ENCODE measurements at places on chromosomes 1 and 21. TPM values are rescaled to one million over a fixed set of nuclear protein-coding genes. Genes with fewer than 3 reads are reported as not detected.

The FMO5 gene
- 3.4 TPM for total RNA-seq

DNA sequence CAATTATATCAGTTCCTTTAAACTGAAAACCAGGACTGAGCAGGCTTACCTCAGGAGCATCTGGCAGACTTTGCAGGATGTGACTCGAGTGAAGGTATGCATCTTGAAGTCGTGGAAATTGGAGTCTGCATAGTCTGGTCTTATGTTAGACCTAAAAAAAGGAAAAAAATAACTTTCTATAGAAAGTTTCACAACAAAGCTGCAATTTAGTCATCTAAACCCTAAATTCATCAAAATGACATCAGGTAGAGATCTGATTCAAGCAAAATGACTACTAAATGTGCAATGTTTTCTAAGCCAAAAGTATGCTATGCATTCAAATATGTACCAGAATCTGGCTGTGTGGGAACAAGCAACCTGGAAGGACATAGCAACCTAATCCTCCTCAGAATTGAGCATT is 260.1 kb downstream of the VAV3 start:
- H3K4me1 ChIP-seq, result no peaks in the 10 kb centered on the region
- no peak overlapping the region for H3K27ac ChIP-seq
- no peaks in the 10 kb centered on the region for H3K27me3 ChIP-seq
- no peaks in the 10 kb centered on the region for H3K36me3 ChIP-seq

DNA sequence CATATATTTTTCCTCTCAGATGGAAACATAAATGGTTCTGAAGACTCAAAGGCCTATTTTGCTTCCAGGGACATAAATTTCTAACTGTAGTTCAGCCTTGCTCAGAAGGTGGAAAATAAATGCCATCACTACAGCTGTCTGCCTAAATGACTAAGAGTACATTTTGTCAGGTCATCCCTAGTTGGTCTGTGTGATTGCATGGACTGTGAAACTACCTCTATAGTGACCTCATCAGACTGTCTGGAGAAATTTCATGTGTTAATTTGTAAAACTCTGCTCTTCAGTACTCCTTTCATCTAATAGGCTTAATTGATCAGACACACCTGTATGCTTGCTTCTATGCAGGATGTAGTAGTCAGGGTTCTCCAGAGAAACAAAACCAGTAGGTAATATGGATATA is 886.9 kb downstream of the AMY1C start:
- H3K27me3 ChIP-seq, result no peaks in the 10 kb centered on the region
- H3K27ac ChIP-seq, result no peak overlapping the region
- no peak for DNase-seq
- H3K4me1 ChIP-seq, result no peaks in the 10 kb centered on the region

DNA sequence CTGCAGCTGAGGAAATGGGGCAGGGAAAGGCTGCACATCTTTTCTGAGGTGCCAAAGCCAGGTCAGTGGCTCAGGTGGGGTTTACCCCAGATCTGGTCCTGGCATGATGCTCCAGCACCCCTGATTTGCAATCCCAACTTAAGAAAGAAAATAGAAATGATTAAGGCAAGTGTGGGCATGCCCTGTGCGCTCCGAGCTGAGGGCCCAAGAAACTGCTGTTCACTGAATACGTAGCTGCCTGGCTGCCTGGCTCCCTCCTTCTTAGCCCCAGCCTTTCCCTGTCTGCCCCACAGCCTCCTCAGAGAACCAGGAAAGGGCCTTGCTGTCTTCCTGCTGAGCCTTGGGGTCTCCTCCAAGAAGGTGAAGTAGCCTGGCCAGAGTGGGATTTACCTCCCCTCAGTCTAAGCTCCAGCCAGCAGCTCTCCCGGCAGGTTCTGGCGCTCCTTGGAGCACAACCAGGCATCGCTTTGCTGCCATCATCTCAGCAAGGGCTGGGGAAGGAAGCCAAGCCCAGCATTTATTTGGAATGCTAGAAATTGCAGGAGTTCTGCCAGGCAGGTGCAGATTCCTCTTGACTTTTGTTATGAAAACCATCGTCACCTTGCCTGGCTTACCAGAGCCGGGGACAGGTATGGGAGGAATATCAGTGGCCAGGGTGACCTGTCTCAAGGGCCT is 51.3 kb upstream of the SELENON start:
- H3K4me3 ChIP-seq, result no peak overlapping the region
- no peak for DNase-seq
- no peaks in the 10 kb centered on the region for H3K36me3 ChIP-seq

DNA sequence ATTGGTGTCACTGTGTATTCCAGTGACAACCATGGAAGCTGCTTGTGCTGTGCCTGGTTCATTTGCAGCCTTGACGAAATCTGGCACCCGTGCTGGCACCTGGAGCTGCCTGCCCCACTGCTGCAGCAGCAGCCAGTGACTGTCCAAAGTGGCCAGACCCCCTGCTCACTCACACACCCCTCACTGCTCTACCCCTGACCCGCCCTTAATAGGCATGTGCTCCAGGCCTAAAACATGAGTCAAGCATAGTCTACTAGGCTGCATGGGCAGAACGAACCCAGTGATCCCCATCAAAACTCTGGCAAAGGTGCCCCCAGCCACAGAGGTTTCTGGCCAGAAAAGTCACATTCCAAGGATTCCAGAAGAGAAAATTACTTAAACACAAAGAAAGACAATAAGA is 7.7 kb downstream of the PRAMEF1 start:
- H3K27ac ChIP-seq, result no peak overlapping the region
- no peaks in the 10 kb centered on the region for H3K27me3 ChIP-seq
- no peak overlapping the region for H3K4me3 ChIP-seq
- H3K36me3 ChIP-seq, result no peaks in the 10 kb centered on the region
- no peaks in the 10 kb centered on the region for H3K4me1 ChIP-seq

- no peaks in the 10 kb centered on the region for H3K27me3 ChIP-seq
- peaks cover 57% of the 10 kb centered on the region for H3K4me1 ChIP-seq
- H3K36me3 ChIP-seq, result no peaks in the 10 kb centered on the region
- peak overlapping the region; percentile 91 for H3K27ac ChIP-seq
- peak; percentile 88 for DNase-seq
Measured at GRCh38 chr1:54052431-54052933, 522 bp downstream of the TMEM59 start.

DNA sequence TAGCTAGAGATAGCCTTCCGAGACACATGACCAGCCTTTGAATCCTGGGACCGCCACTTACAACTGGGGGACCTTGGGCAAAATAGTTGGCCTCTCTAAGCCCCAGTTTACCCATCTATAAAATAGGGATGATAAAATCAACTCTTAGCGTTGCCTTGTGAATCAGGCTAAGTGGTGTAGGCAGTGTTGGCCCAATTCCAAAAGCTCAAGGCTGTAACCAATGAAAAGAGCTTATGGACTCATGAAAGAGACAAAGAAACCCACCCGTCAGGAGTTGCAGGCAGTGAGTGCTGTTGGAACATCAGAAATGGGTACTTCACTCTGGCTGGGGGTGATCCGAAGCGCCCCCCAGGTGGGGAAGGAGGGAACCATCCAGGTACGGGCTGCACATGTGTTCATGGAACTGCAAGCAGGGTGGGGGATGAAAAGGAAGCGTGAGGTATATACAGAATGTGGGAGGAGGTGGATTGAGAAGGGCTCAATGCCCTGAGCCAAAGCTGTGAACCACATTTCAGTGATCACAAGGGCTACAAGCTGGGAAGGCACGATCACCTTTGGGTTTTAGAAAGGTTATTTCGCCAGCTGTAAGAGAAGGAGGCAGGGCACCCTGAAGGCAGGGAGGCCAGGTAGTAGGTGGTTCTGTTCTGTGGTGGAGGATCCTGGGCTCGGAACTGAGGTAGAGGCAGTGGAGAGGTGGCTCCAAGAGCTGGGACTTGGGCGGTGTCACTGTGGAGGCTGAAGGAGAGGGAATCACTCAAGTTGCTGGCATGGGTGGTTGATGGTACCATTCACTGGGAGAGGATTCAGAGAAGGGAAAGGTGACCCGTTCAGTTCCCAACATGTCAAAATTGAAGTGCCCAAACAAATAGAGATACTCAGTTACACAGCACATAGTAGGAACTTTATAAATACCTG is 11.4 kb upstream of the KIAA1614 start:
- H3K36me3 ChIP-seq, result no peaks in the 10 kb centered on the region
- H3K27ac ChIP-seq, result no peak overlapping the region
- no peak for DNase-seq
- no peaks in the 10 kb centered on the region for H3K4me1 ChIP-seq

The BGLAP gene
- total RNA-seq, result not detected

The TOE1 gene
- total RNA-seq, result 9.8 TPM

DNA sequence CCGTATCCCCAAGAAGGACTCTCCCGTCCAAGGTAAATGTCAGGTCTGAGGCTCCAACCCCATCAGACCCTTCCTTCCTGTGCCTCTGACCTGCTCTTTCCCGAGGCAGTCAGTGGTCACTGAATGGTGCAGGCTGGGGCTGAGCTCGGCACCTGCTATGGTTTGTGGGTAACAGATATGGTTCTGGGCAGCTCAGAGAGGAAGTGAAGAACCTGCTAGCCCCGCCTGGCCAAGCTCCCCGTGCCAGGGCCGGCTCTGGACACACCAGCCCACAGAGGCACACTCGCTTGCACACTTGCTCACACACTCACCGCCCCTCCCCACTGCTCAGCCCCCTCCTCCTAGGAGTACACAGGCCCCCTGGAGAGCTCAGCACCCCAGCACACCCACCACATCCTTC is 16.4 kb downstream of the NCMAP start:
- no peaks in the 10 kb centered on the region for H3K27me3 ChIP-seq
- no peak for DNase-seq
- no peaks in the 10 kb centered on the region for H3K36me3 ChIP-seq
- no peaks in the 10 kb centered on the region for H3K4me1 ChIP-seq
- no peak overlapping the region for H3K27ac ChIP-seq

DNA sequence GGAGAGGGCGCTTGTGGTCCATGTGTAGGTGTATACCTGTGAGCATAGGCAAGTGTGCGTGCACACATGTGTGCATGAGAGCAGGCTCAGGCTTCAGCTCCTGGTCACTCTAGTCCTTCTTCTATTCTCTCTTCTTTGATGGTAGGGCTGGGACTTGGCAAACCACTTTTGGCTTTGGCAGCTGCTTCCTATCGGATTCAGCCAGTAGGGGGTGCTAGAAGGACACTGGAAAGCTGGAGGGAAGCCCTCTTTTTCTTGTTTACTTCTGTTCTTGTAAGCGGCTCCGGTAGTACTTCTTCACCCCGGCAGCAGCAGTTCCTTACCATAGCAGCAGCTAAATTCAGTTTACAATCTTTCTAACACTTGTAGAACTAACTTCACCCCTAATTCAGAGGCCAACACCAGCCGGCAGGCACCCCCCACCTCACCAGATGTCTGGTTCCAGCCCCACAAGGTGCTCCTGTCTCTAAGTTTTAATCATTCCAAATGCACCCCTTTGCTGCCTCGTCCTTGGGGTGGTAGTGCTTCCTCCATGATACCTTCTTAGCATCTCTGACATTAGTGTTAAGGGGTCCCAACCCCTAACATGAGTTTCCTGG is 25.1 kb downstream of the NENF start:
- no peaks in the 10 kb centered on the region for H3K36me3 ChIP-seq
- peaks cover 7% of the 10 kb centered on the region for H3K4me1 ChIP-seq
- no peak overlapping the region for H3K4me3 ChIP-seq
- no peak for DNase-seq
- no peaks in the 10 kb centered on the region for H3K27me3 ChIP-seq
- no peak overlapping the region for H3K27ac ChIP-seq

GRCh38 chr1:145690587-145691558 is 16.3 kb downstream of the PDZK1 start:
- no peak for DNase-seq
- H3K36me3 ChIP-seq, result no peaks in the 10 kb centered on the region
- H3K4me3 ChIP-seq, result no peak overlapping the region
- no peaks in the 10 kb centered on the region for H3K27me3 ChIP-seq
- H3K27ac ChIP-seq, result no peak overlapping the region

The AJAP1 gene
- 1.7 TPM for total RNA-seq

The FAM151A gene
- not detected for total RNA-seq

DNA sequence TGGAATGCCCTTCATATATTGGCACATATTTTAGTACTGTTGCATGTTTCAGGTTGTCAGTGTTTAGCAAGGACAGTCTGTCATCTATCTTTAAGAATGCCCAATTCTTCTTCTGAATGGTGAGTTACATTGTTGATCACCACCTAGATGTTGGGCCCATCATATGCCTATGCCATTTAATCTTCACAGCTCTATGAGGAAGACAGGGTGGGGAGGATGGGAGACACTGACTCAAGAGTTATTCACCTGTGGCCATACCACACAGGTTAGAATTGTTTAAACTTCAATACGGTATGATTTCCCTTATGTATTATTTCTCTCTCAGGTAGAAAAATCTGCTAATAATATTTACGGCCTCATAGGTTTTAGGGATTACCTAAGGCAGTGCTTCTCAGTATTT is 44.8 kb downstream of the MPZL1 start:
- DNase-seq, result no peak
- H3K27me3 ChIP-seq, result no peaks in the 10 kb centered on the region
- no peak overlapping the region for H3K27ac ChIP-seq

The RNF187 gene
- total RNA-seq, result 36.8 TPM

DNA sequence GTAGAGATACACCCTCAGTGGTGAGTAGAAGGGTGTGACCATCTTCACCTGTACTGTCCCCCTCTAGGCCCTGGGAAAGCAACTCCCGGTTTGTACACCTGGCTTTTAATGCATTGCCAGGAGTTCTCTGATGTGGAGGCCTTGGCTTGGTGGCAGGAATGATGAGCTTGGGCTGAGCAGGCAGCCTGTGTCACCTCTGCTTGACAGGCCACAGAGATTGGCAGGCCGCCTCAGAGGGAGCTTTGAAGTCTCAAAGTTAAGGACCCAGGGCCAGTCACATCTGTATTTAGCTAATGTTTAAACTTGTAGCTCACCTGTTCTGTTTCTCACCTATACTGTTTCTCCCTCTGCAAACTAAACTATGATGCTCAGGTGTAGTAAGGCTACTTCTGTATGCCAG is 28.5 kb downstream of the HUNK start:
- no peaks in the 10 kb centered on the region for H3K4me1 ChIP-seq
- no peak overlapping the region for H3K27ac ChIP-seq
- H3K36me3 ChIP-seq, result no peaks in the 10 kb centered on the region
- no peak for DNase-seq
- no peaks in the 10 kb centered on the region for H3K27me3 ChIP-seq
- no peak overlapping the region for H3K4me3 ChIP-seq

- H3K4me3 ChIP-seq, result peak overlapping the region; percentile 89
- peak overlapping the region; percentile 96 for H3K27ac ChIP-seq
- no peaks in the 10 kb centered on the region for H3K36me3 ChIP-seq
Measured at GRCh38 chr1:67053535-67053784, 488 bp downstream of the SLC35D1 start.
